NCI-H2081 (cell line): ENCODE measurements at places on chromosomes 4 and X.

DNA sequence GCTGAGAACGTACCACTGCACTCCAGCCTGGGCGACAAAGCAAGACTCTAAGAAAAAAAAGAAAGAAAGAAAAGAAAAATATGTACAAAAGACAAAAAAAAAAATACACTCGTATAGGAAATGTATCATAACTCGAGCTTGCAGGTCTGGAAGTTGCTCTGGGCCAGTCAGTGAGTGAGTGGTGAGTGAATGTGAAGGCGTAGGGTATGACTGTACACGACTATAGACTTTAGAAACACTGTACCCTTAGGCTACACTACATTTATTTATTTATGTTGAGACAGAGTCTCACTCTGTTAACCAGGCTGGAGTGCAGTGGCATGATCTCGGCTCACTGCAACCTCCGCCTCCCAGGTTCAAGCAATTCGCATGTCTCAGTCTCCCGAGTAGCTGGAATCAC lies 29.4 kb downstream of the EVC2 start:
- DNase-seq = no peak

DNA sequence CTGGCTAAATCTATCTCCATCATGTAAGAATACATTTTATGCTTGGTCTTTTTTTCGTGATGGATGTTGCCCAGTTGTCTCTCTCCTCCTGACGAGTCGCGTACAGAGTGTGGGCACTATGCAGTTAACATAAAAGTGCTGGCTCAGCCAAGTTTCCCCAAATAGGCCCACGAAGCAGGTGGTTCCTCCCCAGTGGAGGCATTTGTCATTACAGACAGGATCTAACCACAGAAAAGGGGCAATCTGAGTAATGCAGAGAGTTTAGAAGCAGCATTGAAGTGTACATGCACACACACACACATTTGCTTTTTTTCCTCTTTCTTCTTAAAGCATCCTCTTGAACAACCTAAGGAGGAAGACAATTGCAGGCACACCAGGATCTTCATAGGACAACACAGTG lies 188.7 kb upstream of the VCX start:
- no peak for DNase-seq

DNA sequence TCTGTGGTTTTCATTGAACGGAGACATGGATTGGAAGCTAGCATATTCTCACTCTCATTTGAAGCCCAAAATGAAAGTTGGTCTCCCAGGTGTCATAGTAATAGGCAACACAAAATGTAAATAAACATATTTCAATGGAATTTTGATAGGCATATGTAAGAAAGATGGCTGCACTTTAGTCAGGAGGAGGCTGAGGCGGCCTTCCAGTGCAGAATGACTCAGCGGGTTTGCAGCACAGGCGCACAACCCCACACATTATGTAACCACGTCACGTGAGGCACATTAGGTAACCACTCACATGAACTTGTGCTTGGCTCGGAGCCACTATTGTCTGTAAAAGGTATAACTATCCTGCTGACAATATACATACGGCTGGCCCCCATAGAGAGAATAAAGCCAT lies 381.7 kb downstream of the GPAT3 start:
- DNase-seq = no peak

DNA sequence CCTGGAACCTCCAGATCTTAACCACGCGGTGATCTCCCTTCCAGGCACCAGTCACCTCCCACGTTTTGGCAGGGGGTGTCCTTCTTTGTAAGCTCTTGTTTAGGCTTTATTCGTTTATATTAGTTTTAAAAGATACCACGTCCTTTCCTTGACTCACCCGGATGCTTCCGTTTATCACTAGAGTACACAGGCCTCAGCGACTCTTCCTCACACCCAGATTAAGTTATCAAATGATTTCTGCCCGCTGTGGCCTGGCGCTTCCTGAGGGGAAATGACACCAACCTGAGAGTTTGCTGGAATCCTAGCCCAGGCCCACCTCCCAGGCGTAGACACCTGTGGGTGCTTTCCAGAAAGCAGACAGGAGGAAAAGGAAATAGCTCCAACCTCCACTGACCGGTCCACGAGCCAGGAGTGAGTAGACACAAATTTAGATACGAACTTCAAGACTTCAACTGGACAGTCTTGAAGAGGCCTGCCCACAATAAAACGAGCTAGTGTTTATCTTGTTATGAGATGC lies 756 bp upstream of the ADAMTS3 start:
- no peak for DNase-seq

DNA sequence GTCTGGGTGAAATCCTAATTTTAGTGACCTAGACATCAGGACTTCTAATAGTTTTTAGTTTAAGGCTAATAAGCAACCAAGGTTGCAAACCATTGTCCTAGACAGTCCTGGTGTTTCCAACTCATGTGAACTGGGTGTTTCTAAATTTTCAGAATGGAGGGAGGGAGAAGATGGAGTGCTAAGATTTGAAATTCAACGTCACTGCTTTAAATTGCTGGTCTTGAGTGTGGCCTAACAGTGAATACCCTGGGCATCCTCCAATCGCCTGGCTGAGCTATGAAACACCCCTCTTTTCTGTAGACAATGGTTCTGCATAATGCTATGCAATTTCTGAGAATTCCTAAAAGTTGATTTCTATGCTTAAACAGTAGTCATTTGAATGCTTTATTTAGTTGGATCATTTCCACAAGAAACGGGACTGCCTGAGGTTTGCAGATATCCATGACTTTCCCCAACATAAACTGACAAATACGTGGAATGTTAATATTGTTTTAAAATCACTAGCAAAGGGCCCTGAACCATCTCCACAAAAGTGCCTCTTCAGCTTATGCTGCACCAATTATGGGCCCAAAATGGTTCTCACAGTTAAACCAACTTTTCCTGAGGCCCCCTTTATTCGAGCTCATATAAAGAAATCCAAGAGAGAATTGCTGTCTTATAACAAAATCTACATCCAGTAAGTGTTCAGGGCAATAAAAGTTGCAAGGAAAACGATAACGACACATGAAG lies 1.1 kb downstream of the FBXL5 start:
- DNase-seq = no peak

GRCh38 chr4:48262926-48263325 lies 6.7 kb downstream of the TEC start:
- no peak for DNase-seq

GRCh38 chr4:36290641-36291040 lies 9.2 kb downstream of the DTHD1 start:
- DNase-seq = no peak

GRCh38 chrX:40019541-40019940 lies 78.2 kb downstream of the BCOR start:
- DNase-seq = no peak

DNA sequence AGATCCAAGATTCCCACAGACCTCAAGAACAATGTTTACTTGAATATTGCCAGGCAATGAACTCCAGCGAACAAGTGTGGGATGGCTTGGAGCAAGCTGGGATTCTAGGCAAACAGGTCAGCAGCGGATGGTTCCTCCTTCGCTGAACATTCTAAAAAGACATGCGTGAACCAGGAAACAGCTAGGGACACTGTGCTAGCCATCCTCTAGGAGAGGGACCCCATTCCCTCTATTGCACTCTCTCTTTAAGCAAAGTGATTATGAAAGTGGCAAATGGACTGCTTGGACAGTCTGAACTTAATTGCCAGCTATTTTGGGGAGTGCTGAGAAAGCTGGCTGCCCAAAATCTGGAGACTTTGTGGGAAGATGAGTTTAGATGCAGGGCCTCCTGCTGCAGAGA lies 29.9 kb upstream of the TEC start:
- no peak for DNase-seq

- DNase-seq = no peak
Measured at GRCh38 chrX:155046811-155047528, 20.3 kb downstream of the FUNDC2 start.

DNA sequence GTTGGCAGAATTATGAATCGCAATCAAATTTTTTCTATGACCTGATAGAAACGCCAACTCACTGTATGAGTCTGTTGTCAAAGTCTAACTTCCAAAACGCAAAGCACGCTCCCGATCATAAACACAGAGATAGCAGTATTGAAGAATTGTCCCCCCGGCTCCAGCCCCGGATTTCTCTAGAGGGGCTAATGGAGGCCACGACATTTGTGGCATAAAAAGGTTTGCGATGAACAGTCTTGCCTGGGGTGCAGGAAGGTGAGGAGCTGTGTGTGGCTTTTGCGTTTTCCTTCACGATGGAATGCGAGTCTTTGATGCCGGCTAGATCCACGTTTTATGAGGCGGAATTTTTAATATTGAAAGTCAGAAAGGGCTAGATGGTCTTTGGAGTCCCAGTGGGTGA lies 183.0 kb downstream of the CRLF2 start:
- no peak for DNase-seq

DNA sequence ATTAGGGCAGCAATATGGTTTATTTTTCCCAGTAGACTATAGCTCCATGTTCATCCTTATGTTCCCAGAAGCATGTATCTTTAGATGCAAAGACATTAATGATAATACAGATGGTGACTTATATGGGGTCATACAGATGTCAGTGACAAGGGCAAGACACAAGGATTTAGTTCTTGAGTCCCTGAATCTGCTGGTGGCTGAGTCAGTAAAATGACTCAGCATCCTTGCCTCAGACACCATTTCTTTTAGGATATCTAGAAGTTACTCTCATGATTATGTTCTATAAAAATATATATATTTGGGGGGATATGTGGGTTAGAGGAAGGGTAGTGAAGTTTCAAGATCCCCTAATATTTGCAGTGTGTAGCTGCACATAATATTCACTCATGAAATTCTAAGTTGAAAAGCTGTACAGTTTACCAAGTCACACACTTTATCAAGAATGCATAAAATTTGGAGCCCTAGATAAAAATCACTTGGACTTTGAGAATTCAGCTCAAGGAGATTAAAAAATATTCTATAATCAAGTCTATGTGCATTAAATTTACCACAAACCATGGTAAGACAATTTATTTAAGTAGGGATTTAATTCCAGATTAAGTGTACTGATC lies 101.9 kb downstream of the LNX1 start:
- no peak for DNase-seq

DNA sequence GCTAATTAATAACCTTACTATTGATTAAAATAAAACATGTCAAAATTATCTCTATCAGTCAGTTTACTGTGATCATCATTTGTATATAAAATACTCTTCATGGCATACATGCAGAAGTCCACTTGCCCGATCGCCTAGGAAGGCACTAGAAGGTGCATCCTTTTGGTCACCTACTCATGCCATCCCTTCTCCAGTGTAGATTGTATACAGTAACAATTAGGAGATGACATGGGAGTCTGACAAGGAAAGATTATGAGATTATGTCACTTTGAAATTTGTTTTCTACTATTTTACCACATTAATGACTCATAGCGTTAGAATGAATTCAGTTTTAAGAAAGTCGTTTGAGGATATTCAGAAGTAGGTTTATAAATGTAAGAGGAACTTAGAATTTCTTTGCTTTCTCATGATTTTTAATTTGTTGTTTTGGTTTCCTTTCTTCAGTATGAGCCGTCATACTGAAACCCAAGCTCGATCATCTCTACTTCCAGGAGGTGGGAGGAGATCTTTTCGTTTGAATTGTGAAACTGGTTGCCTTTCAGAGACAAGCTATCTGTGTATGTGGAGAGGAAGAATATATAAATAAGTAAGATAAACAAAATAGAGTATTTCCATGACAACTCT lies 51.1 kb upstream of the UNC5C start:
- DNase-seq = no peak

GRCh38 chr4:120633810-120634209 lies 288.7 kb downstream of the PRDM5 start:
- no peak for DNase-seq

GRCh38 chr4:102533348-102533747 lies 32.2 kb downstream of the NFKB1 start:
- DNase-seq = no peak

DNA sequence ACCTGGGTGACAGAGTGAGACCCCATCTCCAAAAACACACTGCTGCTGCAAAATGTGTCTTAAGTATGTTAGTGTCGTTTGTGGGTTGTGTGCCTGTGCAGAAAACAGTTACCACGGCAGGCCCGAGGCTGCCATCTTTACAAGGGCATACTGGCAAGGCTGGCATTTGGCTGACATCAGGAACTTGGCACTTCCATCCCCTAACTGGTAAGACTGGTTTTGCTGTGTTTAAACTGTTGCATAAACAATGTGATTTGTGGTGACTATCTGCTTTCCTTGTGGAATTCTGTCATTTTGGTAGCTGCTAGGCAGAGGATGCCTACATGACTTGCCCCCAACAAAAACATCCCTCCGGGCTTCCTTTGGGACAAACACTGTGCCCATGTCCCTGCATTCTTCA lies 12.3 kb downstream of the LRP2BP start:
- DNase-seq = no peak

DNA sequence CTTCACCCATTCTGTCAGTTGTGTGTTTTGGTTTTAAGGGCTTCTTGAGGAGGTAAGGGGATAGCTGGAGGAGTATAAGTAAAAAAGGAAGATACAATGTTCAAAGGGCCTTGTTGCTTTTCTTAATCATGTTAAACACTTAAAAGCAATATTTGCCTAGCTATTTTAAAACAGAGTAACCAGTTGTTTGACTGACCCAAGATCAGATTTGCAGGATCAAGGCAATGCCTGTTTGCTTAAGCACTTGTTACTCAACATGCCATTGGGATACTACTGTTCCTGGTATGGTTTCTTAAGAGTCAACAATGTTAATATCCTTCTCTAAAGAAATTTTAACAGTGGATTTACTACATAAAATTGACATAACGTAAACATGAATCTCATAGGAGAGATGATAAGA lies 2.6 kb downstream of the DCLK2 start:
- no peak for DNase-seq

DNA sequence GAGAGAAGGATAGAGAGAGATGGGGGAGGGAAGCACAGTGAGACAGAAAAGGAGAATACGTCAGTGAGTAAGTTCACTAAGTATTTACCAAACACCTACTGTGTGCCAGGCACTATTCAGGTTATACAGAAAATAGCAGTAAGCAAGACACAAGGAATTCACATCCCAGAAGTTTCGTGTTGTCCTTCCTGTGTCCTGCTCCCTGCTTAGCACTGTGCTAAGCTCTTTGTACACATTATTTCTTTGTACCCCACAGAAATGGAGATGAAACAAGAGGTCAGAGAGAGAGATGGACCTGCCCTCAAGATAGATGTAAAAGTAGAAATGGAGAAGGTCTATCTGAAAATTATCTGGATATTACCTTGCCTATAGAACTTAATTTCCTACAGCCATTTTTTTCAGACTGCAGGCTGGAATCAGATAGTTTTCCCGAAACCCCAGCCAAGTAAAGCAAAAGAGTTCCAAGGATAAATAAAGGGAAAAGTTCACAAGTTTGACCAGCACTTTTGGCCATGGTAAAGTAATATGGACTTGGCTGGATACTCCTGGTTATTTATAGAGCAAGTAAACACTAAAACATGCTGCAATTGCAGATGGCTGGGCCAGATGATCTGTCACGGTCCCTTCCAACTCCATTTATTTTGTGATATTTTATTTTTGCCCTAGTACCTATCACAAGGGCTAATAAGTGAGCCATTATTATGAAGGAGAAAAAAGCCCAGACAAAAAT lies 353.7 kb upstream of the SLC7A11 start:
- DNase-seq = no peak

DNA sequence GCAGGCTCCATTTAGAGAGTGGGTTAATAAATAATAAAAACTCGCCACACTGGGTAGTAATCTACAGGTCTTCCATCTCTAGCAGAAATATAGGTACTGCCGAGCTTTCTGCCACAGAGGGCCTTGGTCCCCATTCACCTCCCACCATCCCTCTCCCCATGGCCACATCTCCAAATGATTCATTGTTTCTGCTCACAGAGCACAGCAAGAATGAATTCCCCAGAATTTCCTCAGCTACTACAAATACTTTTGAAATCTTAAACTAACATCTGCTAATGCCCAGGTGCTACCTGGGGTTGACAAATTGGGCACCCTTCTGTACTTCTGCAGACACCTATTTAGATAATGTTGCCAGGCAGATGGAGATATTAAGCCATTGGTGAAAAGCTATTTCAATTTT lies 5.1 kb downstream of the PHEX start:
- no peak for DNase-seq
